ENCODE measurements at places on chromosomes 7 and 10.

GRCh38 chr10:49499305-49499851, 39.5 kb downstream of the ERCC6 start:
- DNase-seq: no peak

DNA sequence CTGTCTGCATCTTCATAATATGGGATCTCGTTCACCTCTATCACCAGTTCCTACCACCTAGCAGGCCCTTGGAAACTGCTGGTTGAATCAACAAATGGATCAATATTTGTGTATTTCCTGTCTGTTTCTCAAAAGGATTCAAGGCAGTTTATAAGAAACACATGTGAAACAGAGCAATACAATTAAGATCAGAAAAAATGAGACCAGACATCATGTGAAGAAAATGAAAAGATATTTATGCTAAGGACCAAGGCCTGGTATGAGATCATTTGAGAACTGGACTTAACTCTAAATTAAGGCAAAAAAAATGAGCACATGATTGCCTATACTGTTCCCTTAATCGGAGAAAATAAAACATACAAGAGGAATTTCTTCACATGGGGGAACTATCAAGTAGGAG, 589.0 kb downstream of the SUGCT start:
- DNase-seq: no peak

- DNase-seq: no peak
Measured at GRCh38 chr10:90481326-90481923, 376.4 kb downstream of the HTR7 start.

GRCh38 chr10:98351831-98352402, 63.1 kb downstream of the PYROXD2 start:
- DNase-seq: no peak

GRCh38 chr7:96723622-96724021, 14.0 kb upstream of the SEM1 start:
- no peak for DNase-seq

DNA sequence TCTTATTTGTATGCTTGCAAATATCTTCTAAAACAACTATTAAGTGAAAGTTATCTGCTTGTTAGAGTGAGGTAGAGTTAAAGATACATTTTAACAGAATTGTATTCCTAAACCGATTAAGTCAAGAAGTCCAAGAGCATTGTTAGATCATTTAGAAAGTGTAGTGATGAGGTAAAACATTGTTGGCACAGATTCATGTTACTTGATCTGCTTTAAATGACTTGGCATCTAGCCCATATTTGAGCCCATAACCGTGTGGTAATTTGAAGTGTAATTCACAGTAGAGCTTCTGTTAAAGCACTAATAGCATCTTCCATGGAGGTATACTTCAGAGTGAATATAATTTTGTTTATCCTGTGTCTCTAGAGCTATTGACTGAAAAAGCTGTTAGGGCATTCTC, 62.1 kb downstream of the PTEN start:
- DNase-seq: peak; percentile 12

DNA sequence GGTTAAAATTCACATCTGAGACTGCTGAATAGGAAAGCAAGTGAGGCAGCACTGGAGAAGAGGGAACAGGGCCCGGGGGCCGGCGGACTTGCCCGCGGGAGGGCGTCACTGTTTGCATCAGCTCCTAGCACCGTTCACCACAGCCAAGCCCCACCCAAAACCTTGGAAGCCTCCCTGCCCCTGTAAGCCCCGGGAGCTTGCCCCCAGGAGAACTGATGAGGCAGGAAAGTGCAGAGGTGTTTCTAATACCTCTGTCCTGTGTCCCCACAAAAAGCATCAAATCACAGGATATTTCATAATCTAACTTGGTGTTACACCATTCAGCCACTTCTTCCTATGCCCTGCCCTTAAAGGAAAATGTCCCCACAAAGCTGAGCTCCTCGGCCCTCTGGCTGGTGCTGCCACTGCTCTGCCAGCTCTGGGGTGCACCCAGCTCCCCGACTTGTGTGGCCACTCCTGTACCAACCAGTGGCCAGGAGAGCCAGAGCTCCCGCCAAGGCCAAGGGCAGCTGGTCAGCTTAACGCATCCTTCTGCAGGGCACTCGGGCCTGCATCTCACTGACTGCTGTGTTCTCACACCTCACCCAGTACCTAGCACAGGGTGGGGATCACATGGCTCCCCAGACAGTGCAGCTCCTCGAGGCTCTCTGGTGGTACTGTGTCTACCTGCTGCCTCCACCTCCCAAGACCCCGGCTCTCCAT, 47.3 kb upstream of the CNPY1 start:
- no peak for DNase-seq

DNA sequence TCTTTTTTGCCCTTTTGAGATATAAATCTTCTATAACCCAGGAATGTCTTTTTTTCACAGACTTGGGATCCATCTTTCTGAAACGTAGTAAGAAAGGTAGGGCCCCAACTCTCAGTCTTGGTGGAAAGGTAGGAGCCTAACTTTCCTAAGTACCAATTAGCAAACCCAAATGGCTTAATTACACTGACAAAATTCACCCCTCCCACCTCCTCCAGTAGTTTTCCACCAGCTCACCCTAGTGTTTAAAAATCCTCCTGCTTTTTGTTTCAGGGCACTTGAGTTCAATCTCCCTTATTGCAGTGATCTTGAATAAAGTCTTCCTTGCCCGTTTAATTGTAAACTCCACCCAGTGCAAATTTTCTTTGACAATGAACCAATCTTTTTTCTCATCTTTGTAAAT, 600.0 kb downstream of the PHTF2 start:
- DNase-seq: no peak

DNA sequence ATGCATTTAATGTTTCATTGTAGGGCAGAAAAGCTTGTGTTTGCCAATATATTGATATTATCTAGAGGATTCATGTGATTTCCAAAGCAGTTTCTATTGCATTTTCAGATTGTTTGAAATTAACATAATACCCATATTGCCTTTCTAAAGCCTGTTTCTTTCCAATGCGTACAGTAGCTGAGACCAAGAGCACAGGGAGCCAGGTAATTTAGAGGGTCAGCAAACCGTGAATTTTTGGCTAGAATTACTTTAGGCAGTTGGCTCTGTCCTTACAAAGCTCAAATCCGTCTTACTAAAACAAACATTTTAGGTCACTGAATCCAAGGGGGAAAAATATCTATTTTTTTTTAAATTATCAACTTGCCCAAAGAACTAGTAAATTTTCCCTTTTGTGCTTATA, 604.9 kb upstream of the ADARB2 start:
- DNase-seq: no peak

DNA sequence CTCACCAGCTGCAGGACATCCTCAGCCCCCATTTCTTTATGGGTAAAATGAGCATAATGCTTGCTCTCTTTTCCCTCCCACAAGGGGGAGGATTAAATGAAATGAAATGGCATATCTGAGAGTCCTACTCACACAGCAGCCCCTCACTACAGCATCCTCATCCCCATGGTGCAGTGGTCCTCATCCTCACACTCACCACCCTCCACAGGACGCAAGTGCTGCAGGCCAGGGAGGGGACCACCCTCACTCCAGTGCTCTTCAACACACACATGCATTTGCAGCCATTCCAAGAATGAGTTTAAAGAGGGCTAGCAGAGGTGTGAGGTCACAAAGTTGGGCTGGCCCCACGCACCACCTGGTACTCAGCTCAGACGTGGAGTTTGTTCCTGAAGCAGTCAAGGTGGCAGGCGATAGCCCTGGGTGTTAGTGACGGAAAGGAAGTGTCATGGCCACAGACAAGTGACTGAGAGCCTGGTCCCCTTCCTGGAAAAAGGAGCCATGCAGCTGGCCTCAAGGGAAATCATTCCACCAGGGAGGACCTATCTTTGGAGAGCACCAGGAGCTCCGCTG, 234.0 kb downstream of the TNS3 start:
- no peak for DNase-seq

- no peak for DNase-seq
Measured at GRCh38 chr10:102721954-102722353, 7.5 kb downstream of the SFXN2 start.

- no peak for DNase-seq
Measured at GRCh38 chr7:4775848-4776623, 613 bp downstream of the AP5Z1 start.

GRCh38 chr7:91051966-91052365, 212.3 kb upstream of the FZD1 start:
- no peak for DNase-seq

DNA sequence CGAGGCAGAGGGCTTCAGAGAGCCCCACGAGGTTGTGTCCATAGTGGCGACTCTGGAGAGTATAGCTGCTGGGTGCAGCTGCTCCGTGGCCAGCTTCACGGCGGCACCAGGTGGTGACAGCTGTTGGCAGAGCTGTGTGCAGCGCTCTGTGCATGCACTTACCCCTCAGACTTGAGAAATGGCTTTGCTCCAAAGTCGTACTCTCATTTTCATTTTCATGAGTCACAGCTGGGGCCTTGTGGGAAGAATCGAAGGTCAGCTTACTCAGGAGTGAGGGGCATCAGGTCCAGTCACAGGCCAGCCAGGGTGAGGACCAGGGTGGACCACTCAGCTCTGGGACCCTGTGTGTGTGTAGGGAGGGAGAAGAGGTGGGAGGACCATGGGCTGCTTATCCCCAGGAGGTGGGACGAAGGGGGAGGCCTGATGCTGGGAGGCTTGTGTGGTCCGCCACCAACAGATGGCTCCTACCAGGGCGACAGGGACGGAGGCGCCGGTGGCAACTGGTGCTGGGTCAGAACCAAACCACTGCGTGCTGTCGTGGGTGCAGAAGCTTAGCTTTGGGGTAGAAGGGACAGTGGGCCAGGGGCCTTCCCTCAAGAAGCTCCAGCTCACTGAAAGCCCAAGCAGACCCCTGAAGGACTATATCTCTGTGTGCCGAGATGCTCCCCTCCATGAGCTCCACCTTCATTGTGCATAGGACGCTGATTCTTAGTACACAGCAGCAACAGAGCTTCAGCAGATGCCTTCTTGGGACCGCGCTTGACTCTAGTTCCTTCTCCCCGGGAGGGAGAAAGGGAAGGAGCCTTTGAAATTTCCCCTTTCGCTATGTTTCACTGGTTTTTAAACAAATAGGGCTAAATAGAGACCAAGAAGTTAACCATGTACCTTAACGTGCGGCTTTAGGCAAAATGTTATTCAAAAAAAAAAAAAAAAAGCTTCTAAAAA, 225.0 kb downstream of the CELF2 start:
- no peak for DNase-seq

- DNase-seq: no peak
Measured at GRCh38 chr10:63718421-63718820, 197.2 kb downstream of the REEP3 start.

DNA sequence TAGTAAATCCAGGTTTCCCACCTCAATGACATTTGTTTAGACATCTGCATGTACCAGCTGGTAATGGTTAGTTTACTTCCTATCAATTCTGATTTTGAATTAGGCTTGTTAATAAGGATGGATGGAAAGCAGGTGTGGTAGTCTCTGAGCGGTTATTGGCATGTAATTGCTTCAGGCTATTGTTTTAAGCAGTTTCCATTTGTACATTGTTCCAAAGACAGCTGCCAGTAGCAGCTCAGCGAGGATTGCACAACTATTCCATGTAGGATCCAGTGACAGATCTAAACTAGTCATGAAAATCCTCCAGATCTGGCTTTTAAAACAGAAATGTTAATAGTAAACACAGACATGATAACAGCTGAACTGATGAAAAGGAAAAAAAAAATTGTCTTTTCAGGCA, 436.0 kb upstream of the ADARB2 start:
- peak; percentile 3 for DNase-seq

GRCh38 chr10:11636697-11637303, 25.4 kb upstream of the USP6NL start:
- DNase-seq: no peak

DNA sequence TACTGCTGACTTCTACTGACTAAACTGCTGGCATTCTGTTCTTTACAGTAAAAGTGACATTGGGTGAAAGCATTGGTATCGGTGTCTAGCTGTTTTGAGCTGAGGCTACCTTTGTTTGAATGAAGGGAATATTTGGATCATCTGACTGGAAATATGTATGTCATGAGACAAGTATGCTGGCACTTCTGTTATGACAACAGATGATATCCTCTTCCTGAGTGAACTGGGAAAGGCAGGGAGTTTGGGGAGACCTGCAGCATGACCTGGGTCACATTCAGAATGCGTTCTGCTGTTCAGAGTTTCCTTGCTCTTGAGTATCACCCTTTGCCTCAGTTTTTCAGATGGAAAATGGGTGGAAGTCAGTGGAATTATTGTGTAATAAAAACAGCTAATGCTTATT, 81.8 kb downstream of the PLCE1 start:
- DNase-seq: no peak

GRCh38 chr10:119282446-119282845, 75.1 kb downstream of the GRK5 start:
- DNase-seq: no peak

GRCh38 chr7:43782768-43783555, 24.5 kb downstream of the BLVRA start:
- DNase-seq: no peak

- no peak for DNase-seq
Measured at GRCh38 chr10:31121757-31122577, 90.3 kb upstream of the ZNF438 start.

- DNase-seq: no peak
Measured at GRCh38 chr7:128201690-128202085, 39.4 kb upstream of the LEP start.

GRCh38 chr7:101273206-101273605, 28.3 kb upstream of the FIS1 start:
- DNase-seq: no peak

GRCh38 chr7:80372415-80372814, 139.4 kb downstream of the GNAT3 start:
- peak; percentile 4 for DNase-seq

GRCh38 chr10:125038637-125039036, 96.7 kb downstream of the ZRANB1 start:
- DNase-seq: no peak

GRCh38 chr7:127620406-127621233, 2.7 kb upstream of the PAX4 start:
- no peak for DNase-seq

- no peak for DNase-seq
Measured at GRCh38 chr7:70638158-70639107, 493.5 kb upstream of the GALNT17 start.

DNA sequence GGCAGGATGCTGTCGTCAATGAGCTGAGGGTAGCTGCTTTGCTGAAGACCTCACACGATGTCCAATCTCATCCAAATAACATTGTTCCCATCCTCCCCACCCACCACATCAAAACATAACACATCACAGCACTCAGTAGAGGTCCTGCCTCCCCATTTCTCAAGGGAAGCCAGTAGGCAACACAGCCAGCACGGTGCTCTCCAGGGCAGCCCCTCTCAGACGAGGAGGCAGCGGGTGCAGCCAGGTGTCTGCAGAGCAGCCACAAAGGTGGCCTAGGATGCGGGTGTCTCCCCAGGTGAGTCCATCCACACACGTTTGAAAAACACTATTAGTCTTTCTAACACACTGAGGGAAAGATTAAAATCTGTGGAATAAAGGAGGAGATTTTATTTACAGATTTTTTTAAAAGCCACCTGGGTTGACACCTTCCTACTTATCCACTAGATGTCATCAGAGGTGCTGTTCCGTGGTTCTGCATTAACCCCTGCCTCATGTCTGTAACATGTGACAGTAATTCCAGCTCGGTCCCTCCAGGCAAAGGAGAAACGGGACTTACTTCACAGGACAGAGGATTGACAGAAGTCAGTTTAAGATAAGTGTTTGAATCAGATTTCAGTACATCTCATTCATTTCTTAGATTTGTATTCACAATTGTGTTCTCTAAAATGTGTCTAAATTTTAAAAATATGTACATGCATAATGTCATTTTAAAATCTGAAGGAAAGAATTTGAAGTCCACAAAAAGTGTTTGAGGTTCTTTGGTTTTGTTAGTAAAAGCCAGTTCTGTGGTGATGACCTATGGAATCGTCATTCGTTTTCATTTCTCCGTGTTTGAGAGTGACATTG, 68.0 kb downstream of the LANCL2 start:
- DNase-seq: peak; percentile 56

Data from HTR-8/SVneo (cell line).